ENCODE measurements at places on chromosomes 7 and 10. TPM values are rescaled to one million over a fixed set of nuclear protein-coding genes. Genes with fewer than 3 reads are reported as not detected.
A peak's percentile ranks its signal among the peaks of the same experiment; 100 is the strongest.

- DNase-seq: no peak
Observed at GRCh38 chr10:3784510-3785250, at the start of gene KLF6. Gene KLF6 (minus strand): TSS chr10:3785209. CDS start chr10:3785014, 195 bp downstream.

GRCh38 chr7:112538726-112539255 lies 58.0 kb downstream of the LSMEM1 start:
- DNase-seq: no peak

- DNase-seq: no peak
Observed at GRCh38 chr7:41816111-41816510, 113.2 kb upstream of the INHBA start.

Gene GFRA1
- polyA plus RNA-seq: 26.6 TPM

Gene FOXI2
- 0.71 TPM for polyA plus RNA-seq

Gene ARHGEF35
- 18.0 TPM for polyA plus RNA-seq

DNA sequence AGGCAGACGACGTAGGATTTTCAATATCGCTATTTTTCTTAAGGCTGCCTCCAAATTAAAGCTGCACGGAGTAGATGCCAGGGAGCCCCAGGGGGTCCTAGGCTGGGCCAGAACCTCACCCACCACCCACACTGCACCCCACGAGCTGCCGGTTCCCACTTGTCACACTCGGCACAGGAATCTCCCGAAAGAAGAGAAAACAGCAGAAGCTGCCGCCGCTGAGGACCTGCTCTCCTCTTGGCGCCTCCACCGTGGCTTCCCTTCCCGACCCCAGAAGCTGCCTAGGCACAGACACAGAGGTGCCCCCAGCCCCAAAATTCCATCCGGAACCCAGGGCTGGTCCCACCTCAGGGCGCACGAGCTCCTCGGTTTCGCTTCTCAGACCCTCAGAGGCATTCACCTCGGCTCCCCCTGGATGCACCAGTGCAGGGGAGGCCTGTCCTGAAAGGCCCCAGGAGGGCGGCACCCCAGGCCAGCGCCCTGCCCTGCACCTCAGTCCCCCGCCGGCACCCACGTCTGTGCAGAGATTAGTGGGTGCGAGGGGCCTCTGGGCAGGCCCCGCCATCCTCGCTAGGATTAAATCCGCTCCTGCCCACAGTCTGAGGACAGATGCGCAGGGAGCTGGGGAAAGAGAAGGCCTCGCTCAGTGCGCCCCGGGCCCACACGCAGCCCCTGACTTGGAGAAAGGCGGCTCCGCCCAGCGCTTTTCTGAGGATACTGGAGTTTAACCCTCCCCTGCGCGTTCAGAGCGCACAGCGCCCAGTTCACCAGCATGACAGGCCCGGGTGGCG lies 99.2 kb downstream of the PTPRN2 start:
- DNase-seq: no peak

- no peak for DNase-seq
Observed at GRCh38 chr10:22784668-22785067, 70.3 kb upstream of the PIP4K2A start.

Gene POT1
- polyA plus RNA-seq: 53.2 TPM

GRCh38 chr10:93245147-93245546 lies 171.5 kb downstream of the CYP26A1 start:
- no peak for DNase-seq

DNA sequence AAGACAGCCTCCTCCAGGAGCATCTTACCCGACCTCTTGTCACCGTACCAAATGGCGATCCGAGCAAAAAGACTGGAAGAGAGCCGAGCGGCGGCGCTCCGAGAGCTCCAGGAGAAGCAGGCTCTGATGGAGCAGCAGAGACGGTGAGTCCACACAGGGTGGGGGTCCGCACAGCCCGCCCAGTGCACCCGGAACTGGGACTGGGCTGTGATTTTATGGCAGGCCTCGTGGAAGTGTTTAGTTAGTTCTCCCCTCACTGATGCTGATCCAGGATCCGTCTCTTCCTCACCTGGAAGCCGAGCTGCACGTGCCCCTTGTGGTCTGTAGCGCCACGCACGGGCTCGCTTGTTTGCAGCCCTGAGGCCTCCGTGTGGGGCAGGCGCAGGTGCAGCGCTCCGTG lies 19.6 kb downstream of the LRRC27 start:
- no peak for DNase-seq

Gene GHRHR
- 0.40 TPM for polyA plus RNA-seq

Gene TMEM273
- polyA plus RNA-seq: 2.5 TPM

Gene MLXIPL
- 9.5 TPM for polyA plus RNA-seq

DNA sequence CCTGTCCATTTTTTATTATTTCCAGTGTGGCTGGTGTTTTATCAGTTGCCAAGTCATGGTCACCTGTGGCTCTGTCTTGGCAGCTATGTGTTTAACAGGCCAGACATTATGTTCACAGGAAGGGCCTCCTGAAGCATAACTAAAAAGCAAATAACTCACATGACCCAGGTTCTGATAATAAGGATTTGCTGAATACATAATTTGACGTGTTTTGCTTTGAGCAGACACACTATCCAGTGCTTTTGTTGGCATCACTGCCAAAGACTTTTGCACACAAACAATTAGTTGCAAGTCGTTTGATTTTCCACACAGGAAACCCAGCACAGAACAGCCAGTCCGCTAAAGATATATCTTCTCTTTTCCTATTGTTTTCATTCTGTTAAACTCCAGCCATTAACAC lies 173.6 kb downstream of the ARL4A start:
- DNase-seq: no peak

DNA sequence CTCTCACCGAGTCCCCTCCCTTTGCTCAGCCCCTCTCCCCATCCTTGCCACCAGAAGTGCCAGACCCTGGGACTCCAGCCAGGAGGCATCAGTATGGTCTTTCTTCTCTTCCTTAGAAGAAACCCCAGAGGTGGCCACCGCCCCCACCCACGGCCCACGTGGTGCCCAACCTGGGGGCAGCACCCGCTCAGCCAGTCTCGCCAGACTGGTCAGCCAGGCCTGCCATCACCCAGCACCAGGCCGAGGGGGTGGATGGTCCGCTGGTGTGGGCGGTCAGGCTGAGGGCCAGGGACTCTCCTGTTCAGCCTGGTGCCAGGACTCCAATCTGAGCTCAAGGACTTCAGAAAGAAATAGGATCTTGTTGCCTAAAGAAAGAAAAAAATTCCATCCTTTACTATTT lies 5.8 kb upstream of the CLDN4 start:
- no peak for DNase-seq

DNA sequence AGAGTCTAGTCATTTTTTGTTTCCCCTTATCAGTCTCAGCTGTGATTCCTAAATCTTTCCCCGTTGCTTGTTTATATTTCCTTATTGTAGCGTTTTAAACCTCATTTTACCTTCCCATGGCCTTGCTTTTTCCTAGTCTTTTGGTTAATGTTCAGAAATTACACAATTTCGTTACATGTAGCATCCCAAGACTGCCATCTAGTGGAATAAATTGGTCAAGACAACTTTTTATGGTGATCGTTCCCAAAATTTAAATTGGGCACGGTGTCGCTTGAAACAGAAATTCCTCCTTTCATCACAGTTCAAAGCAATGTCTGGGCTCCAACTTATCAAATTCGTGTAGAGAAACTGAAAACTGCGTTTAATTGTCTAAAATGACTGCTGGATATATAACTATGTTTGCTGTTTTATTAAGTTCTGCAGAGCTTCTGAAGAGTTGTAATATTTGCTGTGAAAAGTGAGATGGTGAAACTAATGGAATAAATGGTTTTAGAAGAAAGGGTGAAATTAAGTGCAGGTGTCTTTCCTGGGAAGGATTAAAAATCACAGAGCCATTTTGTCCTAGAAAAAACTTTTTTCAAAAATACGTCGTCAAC lies 370.2 kb downstream of the PHF14 start:
- DNase-seq: no peak

- DNase-seq: no peak
Observed at GRCh38 chr7:21902240-21902639, 43.5 kb downstream of the CDCA7L start.

- no peak for DNase-seq
Observed at GRCh38 chr7:29391262-29391661, 172.4 kb upstream of the PRR15 start.

Gene SEPTIN14
- polyA plus RNA-seq: 0.26 TPM

Gene KNDC1
- 2.5 TPM for polyA plus RNA-seq

DNA sequence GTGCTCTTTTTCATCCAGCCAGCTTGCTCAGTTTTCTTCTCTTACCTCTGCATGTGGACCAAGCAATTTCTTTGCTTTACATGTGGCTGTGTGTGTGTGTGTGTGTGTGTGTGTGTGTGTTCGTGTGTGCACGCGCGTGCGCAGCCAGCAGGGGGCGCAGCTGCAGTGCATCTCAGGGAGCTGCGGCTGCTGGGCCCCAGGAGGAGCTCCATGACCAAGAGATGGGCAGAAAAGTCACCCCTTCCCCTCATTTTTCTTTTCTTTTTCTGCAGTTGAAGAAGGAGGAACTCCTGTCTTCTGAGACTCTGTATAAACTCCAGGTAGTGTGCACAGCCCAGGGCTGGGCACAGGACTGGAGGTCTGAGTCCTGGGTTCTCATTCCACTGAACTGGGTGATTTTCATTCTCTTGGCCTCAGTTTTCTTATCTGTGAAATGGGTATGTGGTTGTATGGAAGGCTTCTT lies 41.8 kb downstream of the BLNK start:
- peak; percentile 60 for DNase-seq

Gene PILRA
- 4.7 TPM for polyA plus RNA-seq

Gene VAX1
- polyA plus RNA-seq: not detected

- no peak for DNase-seq
Observed at GRCh38 chr7:73978661-73979563, 49.1 kb upstream of the ELN start.

Gene LIPF
- polyA plus RNA-seq: 0.36 TPM

DNA sequence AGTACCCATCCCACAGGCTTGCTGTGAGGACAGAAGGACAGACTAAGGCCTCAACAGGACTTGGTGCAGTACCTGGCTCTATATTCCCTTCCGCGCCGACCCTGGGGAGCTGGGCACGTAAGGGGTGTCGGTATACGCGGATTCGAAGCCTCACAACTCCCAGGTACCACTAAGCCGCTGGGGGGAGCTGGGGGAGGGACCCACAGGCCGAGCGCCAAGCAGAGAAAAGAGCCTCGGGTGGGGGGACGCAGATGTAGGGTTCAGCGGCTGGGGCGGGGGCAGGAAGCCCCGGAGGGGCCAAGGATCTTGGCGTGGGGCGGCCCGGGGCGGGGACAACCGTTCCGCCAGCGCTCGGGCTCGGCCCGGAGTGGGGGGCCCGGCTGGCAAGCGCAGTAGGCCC lies 126.4 kb upstream of the ZNF746 start:
- DNase-seq: no peak

DNA sequence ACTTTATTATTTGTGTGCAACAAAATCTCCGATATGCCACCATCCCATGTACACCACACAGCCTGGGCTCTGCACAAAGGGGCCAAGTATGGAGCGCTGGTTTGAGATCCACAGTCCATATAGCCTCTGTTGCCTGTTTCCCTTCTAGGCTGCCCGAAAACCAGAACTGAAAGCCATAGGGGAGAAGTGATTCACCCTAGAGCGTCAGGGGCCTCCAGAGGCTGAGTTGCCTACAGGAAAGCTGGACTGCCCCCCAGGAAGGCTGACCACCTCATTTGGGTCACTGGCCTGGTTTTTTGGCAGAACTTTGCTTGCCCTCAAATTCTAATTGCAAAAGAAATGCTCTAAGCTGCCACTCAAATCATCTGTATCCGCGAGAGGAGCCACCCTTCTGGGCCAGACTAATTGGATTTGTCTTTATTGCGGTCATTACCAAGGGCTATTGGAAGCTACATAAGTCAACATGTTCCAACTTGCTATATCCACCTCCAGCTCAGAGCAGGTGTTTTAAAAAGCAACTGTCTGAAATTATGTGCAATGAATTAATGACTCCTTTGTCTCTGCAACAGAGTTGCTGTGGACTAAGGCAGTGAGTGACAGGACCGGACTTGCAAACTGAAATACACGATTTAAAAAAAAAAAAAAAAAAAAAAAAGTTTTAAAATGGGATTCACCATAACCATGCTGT lies 28.3 kb upstream of the FRMD4A start:
- DNase-seq: no peak

DNA sequence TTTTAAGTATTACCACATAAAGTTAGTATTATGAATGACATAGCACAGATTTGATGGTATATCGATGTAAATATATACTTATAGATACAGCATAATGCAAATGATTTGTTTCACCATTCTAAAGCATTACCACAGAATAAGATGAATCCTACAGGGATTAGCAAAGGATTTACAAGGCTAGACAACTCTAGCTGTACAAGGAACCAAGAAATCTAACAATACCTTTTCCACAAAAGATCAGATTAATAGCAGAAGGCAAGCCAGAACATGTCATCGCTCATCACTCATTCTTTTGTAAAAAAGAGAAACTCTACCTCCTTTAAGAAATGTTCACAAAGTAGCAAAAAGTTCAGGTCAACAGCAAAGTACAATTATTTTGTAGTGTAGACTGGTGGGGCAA lies 105.1 kb upstream of the ANK3 start:
- no peak for DNase-seq

- DNase-seq: no peak
Observed at GRCh38 chr10:97876402-97876801, 26.8 kb downstream of the GOLGA7B start.

GRCh38 chr10:76723844-76724243 lies 913.8 kb downstream of the KCNMA1 start:
- no peak for DNase-seq
